Activated T-cell treated with anti-CD3 and anti-CD28 coated beads, Interleukin-2, amount 50 U/mL, for 72 hours (primary cell): ENCODE measurements at places on chromosomes 4 and X.
A peak's percentile ranks its signal among the peaks of the same experiment; 100 is the strongest.

DNA sequence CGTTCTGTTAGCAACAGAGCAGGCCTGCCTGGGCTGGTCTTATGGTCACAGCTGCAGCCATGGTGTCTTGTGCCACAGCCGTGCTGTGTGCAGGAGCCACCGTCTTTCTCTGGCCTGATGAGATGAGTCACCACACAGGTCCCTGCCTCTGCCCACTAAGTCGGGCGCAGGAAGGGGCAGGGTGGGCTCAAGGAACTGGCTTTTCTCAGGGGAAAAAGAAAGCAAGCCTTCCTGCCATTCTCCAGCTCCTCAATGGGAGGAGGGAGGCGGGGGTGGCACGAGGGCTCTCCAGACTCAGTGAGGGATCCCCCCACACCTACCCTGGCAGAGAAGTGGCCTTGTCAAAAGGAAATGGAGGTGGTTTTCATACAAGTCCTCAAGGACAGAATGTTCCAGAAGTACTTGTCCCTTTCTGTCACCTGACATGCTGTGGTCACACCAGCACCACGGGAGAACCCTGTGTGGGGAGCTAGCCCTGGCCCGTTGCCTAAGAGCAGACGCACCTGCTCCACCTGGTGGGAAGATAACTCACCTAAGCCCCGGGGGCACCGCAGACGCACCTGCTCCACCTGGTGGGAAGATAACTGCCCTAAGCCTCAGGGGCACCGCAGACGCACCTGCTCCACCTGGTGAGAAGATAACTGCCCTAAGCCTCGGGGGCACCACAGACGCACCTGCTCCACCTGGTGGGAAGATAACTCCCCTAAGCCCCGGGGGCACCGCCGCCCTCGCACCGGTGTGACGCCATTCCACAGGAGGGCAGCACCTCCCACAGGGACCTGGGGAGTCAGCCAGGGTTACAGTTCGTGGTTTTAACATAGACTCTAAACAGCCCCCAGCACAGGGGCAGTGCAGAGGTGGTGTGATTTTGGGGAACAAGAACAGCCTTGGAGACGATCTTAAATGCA, 18.5 kb downstream of the UVSSA start:
- no peak for DNase-seq

- DNase-seq = peak; percentile 37
Measured at GRCh38 chr4:108148316-108148715, 20.4 kb downstream of the LEF1 start.

GRCh38 chrX:20980426-20980825, 393.8 kb upstream of the CNKSR2 start:
- no peak for DNase-seq

GRCh38 chrX:127124871-127125270, 305.3 kb downstream of the PRR32 start:
- no peak for DNase-seq

DNA sequence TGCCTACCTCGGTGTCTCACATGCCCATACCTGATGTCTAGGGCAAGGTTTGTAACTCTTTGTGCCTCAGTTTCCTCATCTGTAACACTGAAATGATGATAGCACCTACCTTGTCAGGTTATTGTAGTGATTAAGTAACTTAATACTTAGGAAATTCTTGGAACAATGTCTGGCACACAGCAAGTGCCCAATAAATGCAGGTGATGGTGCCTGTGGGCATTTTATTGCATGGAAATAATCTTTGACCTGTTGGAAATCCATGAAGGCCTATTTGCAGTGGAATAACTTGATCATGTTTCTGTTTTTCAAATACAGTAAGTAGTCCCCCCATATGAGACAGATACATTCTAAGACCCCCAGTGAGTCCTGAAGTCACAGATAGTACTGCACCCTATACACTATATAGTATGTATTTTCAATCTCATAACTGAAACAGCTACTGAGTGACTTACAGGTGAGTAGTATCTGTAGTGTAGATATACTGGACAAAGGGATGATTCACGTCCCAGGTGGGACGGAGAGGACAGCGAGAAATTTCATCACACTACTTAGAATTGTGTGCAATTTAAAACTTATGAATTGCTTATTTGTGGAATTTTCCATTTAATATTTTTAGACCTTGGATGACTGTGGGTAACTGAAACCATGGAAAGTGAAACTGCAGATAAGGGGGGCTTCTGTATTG, 42.1 kb downstream of the AFF1 start:
- no peak for DNase-seq

- DNase-seq = peak; percentile 74
Measured at GRCh38 chrX:107000013-107000515, at the start of gene MORC4. Gene MORC4 (minus strand): TSS chrX:107000212. CDS start chrX:106999969, 243 bp downstream.

- no peak for DNase-seq
Measured at GRCh38 chr4:65467068-65467680, 203.1 kb downstream of the EPHA5 start.

DNA sequence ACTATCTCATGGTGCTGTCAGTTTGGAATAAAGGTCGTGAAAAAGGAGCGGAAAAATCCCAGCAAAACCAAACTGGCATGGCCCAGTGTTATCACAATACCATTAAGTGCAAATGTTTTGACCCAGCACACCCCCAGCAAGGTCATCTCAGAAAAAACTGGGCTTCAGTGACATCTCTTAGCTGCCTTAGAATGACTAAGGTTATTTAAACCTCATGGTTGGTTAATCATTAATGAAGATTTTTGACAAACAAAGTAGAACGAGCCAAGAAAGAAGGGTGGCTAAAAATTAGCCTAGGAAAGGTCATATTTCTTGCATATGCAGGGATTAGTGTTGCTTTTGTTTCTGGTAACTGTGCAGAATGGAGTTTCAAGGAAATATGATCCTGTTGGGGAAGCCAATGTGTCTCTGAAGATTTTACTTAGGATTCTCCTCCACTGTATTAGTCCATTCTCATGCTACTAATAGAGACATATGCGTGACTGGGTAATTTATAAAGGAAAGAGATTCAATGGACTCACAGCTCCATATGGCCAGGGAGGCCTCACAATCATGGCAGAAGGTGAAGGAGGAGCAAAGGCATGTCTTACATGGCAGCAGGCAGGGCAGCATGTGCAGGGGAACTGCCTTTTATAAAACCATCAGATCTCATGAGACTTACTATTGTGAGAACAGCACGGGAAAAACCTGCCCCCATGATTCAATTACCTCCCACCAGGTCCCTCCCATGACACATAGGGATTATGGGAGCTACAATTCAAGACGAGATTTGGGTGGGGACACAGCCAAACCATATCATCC, 83.5 kb downstream of the CHRNA9 start:
- no peak for DNase-seq

DNA sequence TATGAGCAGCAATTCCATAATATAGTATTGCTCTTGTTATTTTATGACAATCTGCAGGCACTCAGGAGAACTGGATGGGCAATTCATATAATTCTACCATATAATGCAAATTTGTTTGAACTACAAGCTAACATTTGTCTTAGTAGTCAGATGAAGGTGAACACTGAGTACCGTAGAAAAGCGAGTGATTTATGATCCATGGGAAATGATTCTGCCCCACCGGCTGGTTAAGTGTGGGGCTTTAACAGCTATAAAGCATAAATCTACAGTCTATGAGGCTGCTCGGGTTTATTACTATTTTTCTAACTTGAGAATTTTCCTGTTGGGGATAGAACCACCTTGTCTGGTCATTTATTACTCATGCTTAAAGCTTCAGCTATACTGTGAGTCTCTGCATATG, 275.5 kb downstream of the PCDH10 start:
- no peak for DNase-seq

DNA sequence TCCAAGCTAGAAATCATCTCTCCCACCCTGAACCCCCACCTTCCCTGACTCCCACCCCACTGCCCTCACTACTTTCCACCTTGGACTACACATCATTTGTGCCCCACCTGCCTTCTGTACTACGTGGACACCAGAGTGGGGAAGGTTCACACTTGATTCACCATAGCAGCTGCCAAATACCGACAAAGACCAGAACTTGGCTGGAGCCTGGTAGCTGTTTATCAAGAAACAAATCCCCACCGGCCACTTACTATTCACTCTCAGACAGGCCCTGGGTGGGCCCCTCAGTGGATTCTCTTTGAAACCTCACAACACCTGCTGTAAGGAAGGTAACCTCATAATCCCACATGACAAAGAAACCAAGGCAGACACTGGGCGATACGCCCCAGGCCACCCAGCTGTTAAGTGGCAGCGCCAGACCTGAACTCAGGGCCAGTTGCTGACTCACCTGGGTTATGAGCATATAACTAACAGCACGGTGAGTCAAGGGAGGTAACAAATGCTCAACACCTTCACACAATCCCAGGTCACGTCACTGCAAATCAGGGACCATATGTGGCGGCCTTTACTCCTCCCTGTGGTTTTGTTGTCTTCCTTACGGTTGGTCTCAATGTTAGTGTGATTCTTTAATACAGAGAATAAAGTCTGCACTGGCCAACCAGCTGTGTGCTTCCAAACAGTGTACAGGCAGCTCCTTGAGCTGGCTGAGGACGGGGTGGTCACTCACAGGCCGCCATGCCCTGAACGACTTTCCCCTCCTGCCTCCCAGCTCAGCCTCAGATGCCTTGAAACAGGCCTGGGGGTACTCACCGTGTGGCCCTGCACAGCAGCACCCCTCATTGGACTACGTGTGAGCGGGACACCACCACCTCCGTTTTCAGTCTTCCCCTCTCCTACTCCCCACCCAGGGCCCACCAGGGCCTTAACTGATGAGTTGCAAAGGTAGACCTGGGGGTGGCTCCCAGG, 7.5 kb downstream of the WDR1 start:
- peak; percentile 54 for DNase-seq

- no peak for DNase-seq
Measured at GRCh38 chr4:2423695-2424094, 4.9 kb downstream of the CFAP99 start.

DNA sequence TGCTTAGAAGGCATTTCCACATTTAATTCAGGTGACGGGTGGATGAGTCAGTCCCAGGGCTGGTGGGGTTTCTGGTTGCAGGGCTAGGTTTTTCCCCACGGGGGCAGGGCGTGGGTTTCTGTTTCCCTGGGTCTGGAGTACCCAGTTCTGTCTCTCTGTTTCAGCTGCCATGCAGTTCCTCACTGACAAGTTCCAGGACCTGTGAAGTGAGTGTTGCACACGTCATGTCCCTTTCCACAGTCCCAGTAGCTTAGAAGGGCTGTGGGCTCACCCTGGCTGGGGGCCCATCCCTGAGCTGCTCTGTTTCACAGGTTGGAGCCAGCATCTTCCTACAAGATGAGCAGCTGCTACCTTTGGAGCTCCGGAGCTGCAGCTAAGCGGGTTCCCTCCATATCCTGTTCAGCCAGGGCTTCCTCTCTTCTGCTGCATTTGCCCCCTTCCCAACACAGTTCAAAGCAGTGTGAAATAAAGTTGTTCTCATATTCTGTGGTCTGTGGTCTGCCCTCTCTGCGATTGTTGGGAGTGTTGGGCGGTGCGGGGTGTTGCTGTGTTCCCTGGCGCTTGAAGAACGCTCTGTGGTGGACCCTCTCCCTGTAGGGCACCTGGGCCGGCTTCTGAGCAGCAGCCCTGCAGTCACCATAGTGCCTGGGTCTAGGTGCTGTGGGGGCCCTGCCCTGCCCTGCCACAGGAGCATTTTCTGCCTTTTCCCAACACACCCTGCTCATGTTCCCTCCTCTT, 3.9 kb downstream of the LOC101059915 start:
- DNase-seq = peak; percentile 48

- no peak for DNase-seq
Measured at GRCh38 chrX:66042307-66043077, 2.6 kb upstream of the VSIG4 start.

GRCh38 chr4:108919226-108919893, 156.5 kb upstream of the ETNPPL start:
- no peak for DNase-seq

- DNase-seq = no peak
Measured at GRCh38 chrX:63739885-63740284, 45.1 kb downstream of the ARHGEF9 start.

GRCh38 chrX:150941580-150941979, 41.6 kb upstream of the HMGB3 start:
- DNase-seq = no peak

GRCh38 chr4:101730291-101731117, 60.0 kb upstream of the BANK1 start:
- DNase-seq = peak; percentile 39

- DNase-seq = no peak
Measured at GRCh38 chrX:27599928-27600327, 9.8 kb downstream of the DCAF8L2 start.

DNA sequence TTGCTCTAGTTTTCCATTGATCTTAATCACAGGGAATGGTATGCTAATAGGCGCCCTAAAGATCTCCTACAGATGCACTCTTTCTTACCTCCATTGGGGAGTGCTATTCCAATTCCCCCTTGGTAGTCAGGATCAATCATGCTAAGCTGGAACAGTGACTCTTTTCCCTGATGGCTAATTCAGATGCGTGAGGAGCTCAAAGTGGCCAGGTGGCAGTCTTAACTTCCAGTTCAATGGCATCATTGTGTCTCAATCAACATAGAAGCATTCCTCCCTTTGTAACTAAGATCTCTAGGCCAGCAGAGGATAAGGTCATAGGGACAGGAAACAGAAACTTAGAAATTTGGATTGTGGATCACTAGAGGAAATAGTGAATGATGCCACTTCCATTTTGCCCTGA, 216.8 kb downstream of the GRID2 start:
- no peak for DNase-seq

GRCh38 chr4:140049849-140050637, 103.9 kb downstream of the MAML3 start:
- DNase-seq = peak; percentile 26

- no peak for DNase-seq
Measured at GRCh38 chr4:129916991-129917390, 821.0 kb downstream of the C4orf33 start.

GRCh38 chrX:154750301-154751202, at the start of gene GAB3:
Gene GAB3 (minus strand): TSS chrX:154751077. CDS start chrX:154751025, 52 bp downstream.
- DNase-seq = peak; percentile 54

DNA sequence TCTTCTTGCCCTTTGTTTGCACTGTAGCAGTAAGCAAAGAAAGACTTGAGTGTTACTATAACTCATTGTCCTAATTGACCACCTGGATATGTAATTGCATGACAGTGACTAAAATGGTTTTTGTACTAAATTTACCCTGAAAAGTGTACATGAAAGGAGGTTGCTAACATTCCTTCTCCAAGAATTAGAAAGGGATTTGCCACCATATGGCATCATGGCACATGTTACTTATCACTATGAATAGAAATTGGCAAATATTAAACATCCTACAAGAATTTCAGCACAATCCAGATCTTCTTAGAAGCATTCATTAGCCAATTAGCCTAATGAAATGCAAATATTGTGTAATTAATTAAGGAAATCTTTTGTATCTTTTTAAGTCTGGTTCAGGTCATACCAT, 834.2 kb downstream of the STPG2 start:
- no peak for DNase-seq
